ENCODE measurements at places on chromosomes 16 and 17.

DNA sequence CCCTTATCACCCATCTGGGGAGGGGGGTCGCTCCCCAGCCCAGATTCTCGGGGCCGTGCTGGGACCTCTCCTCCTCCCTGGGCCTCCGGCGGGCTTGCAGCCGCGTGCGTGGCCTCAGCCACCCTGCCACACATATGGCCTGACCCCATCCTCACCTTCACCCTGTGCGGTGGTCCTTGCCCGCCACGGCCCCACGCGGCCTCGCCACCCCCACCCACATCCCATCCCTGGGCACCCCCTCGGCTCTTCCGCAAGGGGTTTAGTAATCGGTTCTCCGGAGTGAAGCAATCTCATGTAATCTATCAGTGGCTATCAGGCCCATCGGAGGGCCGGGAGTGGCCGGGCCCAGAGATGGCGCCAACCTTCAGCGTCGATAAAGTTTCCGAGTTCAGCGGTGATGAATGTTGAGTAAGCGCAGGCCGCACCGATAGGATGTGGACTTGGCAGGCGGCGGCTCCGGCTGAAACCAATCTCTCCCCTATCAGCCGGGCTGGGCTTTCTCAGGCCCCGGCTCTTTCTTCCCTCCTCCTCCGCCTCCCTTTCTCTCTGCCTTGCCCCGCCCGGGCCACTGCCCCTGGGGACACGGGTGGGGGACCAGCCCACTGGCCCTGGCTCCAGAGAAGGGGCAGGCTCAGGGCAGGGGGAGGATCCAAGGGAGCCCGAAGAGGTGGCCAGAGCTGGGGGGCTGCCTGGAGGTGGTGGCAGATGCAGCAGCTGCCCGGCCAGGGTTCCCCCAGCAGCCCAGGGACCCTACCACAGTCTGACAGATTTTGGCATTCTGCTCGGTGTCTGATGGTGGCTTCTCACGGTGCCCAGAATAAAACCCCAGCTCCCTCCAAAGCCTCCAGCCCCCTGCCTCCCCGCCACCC lies 20.8 kb downstream of the ZFPM1 start:
- no peak for DNase-seq

GRCh38 chr16:2834968-2835367 lies 4.9 kb downstream of the ZG16B start:
- DNase-seq: no peak

DNA sequence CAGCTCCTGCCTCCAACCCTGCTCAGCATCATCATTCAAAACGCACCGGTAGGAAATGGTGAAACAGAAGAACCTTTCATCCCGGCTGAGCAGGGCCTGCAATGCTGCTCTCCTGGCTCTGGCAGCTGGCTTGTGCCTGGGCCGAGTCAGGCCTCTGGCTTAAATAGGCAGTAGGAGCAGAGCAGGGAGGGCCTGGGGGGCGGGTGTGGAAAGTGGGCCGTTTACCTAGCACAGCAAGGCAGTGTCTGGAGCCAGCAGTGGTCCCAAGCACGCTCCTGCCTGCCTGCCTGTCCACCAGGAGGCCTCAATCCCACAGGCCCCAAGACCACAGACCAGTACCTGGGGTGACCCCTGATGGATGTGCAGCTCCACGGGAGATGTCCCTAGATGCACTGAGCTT lies 59.3 kb downstream of the SMPD3 start:
- no peak for DNase-seq

DNA sequence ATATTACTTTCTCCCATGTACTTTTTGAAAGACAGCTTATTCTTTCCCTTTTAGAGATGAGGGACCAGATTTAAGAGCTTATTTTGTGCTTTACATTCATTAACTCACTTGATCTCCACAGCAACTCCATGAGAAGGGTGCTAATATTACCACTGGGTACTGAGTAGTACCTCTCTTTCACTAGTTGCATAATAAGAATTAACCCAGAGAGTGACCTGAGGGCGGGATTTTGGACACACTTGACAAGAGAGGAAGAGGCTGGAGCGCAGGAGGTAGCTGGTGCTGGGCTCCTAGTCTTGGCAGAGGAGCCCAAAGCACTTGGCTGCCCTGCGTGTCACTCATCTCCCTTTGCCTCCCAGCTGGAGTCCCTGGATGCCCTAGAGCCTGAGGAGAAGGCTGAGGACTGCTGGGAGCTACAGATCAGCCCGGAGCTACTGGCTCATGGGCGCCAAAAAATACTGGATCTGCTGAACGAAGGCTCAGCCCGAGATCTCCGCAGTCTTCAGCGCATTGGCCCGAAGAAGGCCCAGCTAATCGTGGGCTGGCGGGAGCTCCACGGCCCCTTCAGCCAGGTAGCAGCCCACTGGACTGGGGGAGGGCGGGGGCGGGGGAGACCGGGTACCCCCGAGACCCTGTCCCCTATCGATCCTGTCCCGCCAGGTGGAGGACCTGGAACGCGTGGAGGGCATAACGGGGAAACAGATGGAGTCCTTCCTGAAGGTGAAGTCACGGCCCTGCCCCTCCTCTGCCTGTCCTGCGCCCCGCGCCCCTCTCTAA lies 1.7 kb upstream of the MAZ start:
- no peak for DNase-seq

- DNase-seq: no peak
These were observed 22.7 kb upstream of the TNFRSF13B start for GRCh38 chr17:16994631-16995030.

- no peak for DNase-seq
These were observed 38.4 kb downstream of the HNF1B start for GRCh38 chr17:37706446-37706845.

DNA sequence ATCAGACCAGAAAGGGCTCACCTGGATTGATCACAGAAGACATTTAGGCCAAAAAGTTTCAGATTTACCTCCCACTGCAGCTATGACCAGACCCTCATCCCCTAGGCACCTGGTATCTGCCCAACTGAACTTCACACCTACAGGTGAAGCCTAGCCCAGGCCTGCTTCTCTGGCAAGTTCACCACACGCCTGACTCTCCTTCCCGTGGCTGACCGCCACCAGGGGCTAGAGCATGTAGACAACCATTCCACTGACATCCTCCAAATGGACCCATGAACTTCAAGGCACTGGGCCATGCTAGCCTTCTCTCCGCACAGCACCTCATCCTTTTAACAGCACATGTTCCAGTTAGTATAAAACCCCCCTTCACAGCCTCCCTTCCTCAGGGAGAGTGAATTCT lies 18.8 kb downstream of the ZCCHC14 start:
- DNase-seq: no peak

DNA sequence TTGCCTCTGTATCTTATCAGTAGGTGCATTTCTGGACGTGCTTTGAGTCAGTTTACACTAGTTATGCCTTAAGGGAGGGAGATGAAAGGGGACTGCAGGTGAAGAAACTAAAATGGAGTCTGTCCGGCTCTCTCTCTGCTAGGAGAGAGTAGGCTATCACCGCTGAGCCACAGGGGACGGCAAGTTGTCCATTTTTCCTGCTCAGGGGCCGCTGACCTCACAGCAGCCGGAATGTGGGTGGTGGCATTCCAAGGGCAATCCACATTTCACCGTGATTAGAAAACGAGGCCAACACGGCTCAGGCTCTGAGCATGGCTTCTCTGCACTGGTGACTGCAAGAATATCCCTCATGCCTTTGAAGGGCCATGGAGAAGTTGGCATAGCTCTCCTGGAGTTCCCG lies 19.0 kb upstream of the KLHDC4 start:
- DNase-seq: peak; percentile 65
